ENCODE measurements at places on chromosomes 6 and 20.

DNA sequence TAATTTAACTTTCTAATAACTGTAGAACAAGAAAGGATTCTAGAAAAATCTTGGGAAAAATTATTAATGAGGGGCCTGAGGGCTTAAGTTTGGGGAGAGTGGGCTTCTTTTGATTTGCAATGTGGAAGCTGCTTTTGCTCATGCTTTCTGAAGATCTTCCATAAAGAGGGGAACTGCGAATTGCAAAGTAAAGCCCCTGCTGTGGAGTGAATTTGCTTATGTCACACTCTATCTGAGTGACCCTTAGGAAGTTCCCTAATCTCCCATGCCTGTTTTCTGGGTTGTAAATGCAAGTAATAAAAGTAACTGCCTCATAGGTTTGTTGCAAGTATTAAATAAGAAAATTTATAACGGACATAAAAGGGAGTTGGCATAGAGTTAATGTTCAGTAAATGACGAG is 301.2 kb downstream of the PLCB1 start:
- DNase-seq: peak; percentile 43

- peak; percentile 41 for DNase-seq
These were observed 368.9 kb downstream of the LAMA2 start for GRCh38 chr6:129251669-129252376.

GRCh38 chr20:52143277-52143676 is 48.3 kb downstream of the ZFP64 start:
- DNase-seq: no peak

- peak; percentile 31 for DNase-seq
These were observed 105.3 kb downstream of the EYA2 start for GRCh38 chr20:46999801-47000465.

Measured in MV-4-11 (cell line).